ENCODE measurements at places on chromosomes 4 and X. TPM values are rescaled to one million over a fixed set of nuclear protein-coding genes. Genes with fewer than 3 reads are reported as not detected.

ERAS gene
- not detected for total RNA-seq

GRCh38 chr4:128846063-128846462 is 36.6 kb downstream of the JADE1 start:
- H3K27me3 ChIP-seq = no peaks in the 10 kb centered on the region
- DNase-seq = no peak
- H3K36me3 ChIP-seq = peaks cover 71% of the 10 kb centered on the region
- peaks cover 9% of the 10 kb centered on the region for H3K4me1 ChIP-seq
- H3K27ac ChIP-seq = no peak overlapping the region

DNA sequence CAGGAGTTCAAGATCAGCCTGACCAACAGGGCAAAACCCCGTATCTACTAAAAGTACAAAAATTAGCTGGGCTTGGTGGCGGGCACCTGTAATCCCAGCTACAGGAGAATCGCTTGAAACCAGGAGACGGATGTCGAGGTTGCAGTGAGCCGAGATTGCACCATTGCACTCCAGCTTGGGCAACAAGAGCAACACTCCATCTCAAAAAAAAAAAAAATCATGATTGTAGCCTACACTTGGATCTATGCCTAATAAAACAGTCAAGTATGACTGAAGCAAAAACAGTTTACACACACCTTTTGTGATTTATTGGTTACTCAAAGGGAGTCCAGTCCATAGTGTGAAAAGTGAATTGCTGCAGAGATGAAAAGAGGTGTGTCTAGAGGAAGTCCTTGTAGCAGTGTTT is 34.7 kb upstream of the TASL start:
- H3K4me3 ChIP-seq = no peak overlapping the region
- no peaks in the 10 kb centered on the region for H3K4me1 ChIP-seq
- H3K27me3 ChIP-seq = no peaks in the 10 kb centered on the region
- H3K36me3 ChIP-seq = no peaks in the 10 kb centered on the region

GRCh38 chr4:37604461-37604860 is 81.7 kb downstream of the RELL1 start:
- no peak overlapping the region for H3K4me3 ChIP-seq
- no peak overlapping the region for H3K27ac ChIP-seq
- no peak for DNase-seq
- H3K36me3 ChIP-seq = no peaks in the 10 kb centered on the region

GPR50 gene
- total RNA-seq = not detected

DNA sequence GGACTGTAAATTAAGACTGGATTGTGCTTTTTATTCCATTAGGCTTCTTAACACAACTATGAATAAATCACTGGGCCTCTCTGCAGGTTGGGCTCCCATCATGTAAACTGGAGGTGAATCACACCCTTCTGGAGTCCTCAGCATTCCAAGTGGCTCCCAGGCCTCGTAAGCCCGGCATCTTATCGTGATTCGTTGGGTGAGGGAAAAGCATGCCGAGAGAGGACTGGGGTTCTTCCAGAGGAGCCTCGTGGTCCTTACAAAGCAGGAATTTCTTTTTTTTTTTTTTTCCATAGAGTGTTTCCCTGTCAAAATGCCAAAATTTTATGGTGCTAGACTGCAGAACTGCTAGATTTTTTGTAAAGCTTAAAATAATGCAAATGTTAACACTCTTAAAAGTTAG is 20.0 kb downstream of the CLDN22 start:
- no peak overlapping the region for H3K27ac ChIP-seq
- no peak overlapping the region for H3K4me3 ChIP-seq
- H3K4me1 ChIP-seq = no peaks in the 10 kb centered on the region
- no peaks in the 10 kb centered on the region for H3K27me3 ChIP-seq

GRCh38 chr4:121554382-121554781 is 142.4 kb downstream of the ANXA5 start:
- no peak overlapping the region for H3K4me3 ChIP-seq
- no peak for DNase-seq
- H3K27me3 ChIP-seq = no peaks in the 10 kb centered on the region
- no peak overlapping the region for H3K27ac ChIP-seq
- no peaks in the 10 kb centered on the region for H3K36me3 ChIP-seq

GRCh38 chrX:70998411-70999027 is 67.6 kb upstream of the SLC7A3 start:
- no peaks in the 10 kb centered on the region for H3K36me3 ChIP-seq
- no peaks in the 10 kb centered on the region for H3K27me3 ChIP-seq
- no peak for DNase-seq
- H3K27ac ChIP-seq = no peak overlapping the region

DNA sequence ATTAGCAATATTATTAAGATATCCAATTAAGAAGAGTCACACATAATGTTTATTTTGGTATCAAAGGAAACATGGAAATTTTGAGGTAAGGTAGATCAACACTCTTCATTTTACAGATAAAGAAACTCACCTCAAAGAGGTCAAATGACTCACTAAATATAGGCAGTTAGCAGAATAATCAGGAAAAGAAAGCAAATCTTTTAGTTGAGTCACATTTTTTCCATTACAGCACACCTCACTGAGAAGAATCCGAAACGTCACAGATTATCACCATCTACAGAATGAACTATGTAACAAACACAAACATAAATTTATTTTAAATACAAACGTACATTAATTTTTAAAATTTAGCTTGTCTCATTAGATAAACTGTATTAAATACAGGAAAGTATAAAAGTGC is 70.1 kb downstream of the TMEM47 start:
- no peaks in the 10 kb centered on the region for H3K4me1 ChIP-seq
- no peak for DNase-seq
- H3K27ac ChIP-seq = no peak overlapping the region
- H3K36me3 ChIP-seq = no peaks in the 10 kb centered on the region

DNA sequence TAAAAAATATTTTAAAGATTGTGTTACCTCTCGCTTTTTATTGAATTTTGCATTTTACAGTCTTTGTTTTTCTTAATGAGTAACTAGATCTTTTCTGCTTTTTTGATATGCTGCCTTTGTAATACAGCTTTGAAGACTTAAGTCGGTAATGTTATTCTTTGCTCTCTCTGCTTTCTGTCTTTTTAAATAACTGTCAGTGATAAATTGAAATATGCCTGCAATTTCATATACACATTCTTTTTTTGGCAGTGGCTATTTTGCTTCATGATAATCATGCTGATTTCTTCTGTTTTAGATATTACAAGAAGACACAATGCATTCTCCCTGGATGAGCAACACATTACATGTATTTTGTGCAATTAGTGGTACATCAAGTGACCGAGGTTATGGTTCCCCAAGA is 42.0 kb upstream of the IL13RA1 start:
- DNase-seq = no peak
- no peaks in the 10 kb centered on the region for H3K36me3 ChIP-seq
- H3K4me3 ChIP-seq = no peak overlapping the region
- no peaks in the 10 kb centered on the region for H3K4me1 ChIP-seq
- no peak overlapping the region for H3K27ac ChIP-seq

DNA sequence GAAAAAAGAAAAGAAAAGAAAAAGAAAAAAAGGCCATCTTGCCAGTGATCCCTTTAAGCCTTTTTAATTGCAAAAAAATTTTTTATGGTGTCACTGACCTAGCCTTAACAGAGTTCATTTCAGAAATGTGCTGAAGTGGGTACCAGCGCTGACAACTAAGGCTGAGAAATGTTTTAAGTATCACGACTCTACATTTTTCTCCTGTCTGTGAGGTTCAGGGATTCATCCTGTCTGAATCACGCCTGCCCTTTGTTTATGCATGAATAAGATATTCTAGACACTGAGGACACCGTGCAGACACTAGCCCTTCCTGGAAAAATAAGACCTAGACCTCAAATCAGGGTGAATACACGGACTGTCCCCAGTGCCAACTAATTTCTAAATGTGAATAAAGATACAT is 154.4 kb upstream of the NOCT start:
- no peaks in the 10 kb centered on the region for H3K27me3 ChIP-seq
- no peak for DNase-seq
- H3K4me3 ChIP-seq = no peak overlapping the region

BEND2 gene
- total RNA-seq = not detected

DNA sequence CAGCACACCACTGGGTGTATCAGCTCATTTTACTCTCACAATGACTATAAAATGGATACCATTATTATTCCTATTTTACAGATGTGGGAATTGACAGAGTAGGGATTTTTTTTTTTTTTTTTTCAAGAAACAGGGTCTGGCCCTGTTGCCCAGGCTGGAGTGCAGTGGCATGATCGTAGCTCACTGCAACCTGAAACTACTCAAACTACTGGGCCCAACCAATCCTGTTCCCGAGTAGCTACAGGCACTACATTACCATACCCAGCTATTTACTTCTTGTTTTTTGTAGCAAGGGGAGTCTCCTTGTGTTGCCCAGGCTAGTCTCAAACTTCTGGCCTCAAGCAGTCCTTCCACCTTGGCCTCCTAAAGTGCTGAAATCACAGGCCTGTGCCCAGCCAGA is 95.2 kb downstream of the LARP7 start:
- H3K4me1 ChIP-seq = no peaks in the 10 kb centered on the region
- no peak for DNase-seq
- no peaks in the 10 kb centered on the region for H3K27me3 ChIP-seq
- no peaks in the 10 kb centered on the region for H3K36me3 ChIP-seq
- no peak overlapping the region for H3K27ac ChIP-seq

CHRDL1 gene
- total RNA-seq = 95.8 TPM

DNA sequence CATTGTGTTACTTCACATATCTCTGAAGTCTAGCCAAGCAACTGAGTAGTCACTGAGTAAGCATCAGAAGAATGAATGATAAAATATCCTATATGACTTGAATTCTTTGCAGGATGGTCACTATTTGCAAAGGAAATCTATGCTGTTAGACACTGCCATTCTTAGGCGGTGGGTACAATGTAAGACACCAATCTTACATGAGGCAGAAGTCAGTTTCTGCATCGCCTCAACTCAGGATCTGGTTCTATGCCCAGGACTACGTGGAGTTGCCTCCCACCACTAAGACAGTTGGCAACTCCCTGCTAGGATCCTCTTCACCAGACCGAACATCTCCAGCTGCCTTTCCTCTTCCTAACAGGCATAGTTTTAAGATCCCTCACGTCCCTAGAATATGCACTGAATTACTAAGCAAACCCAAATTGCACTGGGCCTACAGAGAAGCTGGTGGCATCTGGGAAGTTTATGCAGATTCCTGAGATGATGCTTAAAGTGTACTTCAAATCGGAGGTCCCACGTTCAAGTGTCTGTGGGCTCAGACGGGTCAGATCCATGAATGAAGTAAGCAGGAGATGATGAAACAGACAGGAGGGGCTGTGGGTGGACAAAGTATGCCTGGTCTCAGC is 45.6 kb downstream of the SEL1L3 start:
- peaks cover 51% of the 10 kb centered on the region for H3K36me3 ChIP-seq
- no peak overlapping the region for H3K4me3 ChIP-seq
- H3K4me1 ChIP-seq = peaks cover 13% of the 10 kb centered on the region
- no peak for DNase-seq
- no peak overlapping the region for H3K27ac ChIP-seq
- no peaks in the 10 kb centered on the region for H3K27me3 ChIP-seq

- DNase-seq = no peak
- peaks cover 3% of the 10 kb centered on the region for H3K4me1 ChIP-seq
- no peaks in the 10 kb centered on the region for H3K36me3 ChIP-seq
- no peak overlapping the region for H3K27ac ChIP-seq
Observed at GRCh38 chrX:115367951-115368350, 78.4 kb downstream of the LUZP4 start.

- no peaks in the 10 kb centered on the region for H3K36me3 ChIP-seq
- no peak for DNase-seq
- H3K27ac ChIP-seq = no peak overlapping the region
- H3K27me3 ChIP-seq = no peaks in the 10 kb centered on the region
Observed at GRCh38 chrX:45274576-45274975, 73.9 kb upstream of the DIPK2B start.

GRCh38 chrX:108640817-108641216 is 95.5 kb downstream of the IRS4 start:
- H3K36me3 ChIP-seq = no peaks in the 10 kb centered on the region
- H3K4me1 ChIP-seq = no peaks in the 10 kb centered on the region
- no peak overlapping the region for H3K27ac ChIP-seq
- H3K4me3 ChIP-seq = no peak overlapping the region
- H3K27me3 ChIP-seq = no peaks in the 10 kb centered on the region

PNMA5 gene
- not detected for total RNA-seq

DNA sequence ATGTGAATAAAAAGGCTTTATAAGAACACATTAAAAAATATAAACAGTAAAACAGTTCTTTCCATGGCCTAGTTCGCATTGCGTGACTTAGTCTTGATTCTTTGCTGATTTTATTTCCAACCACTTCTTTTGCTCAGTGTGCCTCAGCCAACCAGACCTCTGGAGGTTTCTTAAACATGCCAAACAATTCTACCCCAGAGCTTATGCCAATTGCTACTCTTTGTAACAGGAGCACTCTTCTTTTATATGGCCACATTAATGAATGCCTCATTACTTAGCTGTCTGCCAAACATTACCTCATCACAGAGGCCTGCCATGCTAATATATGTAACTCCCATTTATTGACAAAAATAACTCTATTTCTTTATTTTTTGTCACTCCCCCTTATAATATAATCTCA is 202.3 kb downstream of the NDST4 start:
- no peaks in the 10 kb centered on the region for H3K27me3 ChIP-seq
- no peak for DNase-seq
- H3K27ac ChIP-seq = no peak overlapping the region

- no peaks in the 10 kb centered on the region for H3K27me3 ChIP-seq
- H3K4me1 ChIP-seq = no peaks in the 10 kb centered on the region
- H3K4me3 ChIP-seq = no peak overlapping the region
- no peak for DNase-seq
Observed at GRCh38 chrX:40373025-40373424, 207.7 kb upstream of the ATP6AP2 start.

SPANXB1 gene
- not detected for total RNA-seq

GRCh38 chr4:52265781-52266525 is 214.8 kb downstream of the SPATA18 start:
- no peak overlapping the region for H3K4me3 ChIP-seq
- no peak for DNase-seq
- no peak overlapping the region for H3K27ac ChIP-seq
- H3K27me3 ChIP-seq = no peaks in the 10 kb centered on the region

SPON2 gene
- total RNA-seq = 43.9 TPM

GRCh38 chrX:140343226-140343868 is 161.5 kb downstream of the SOX3 start:
- no peak overlapping the region for H3K4me3 ChIP-seq
- H3K27me3 ChIP-seq = no peaks in the 10 kb centered on the region
- DNase-seq = no peak

DNA sequence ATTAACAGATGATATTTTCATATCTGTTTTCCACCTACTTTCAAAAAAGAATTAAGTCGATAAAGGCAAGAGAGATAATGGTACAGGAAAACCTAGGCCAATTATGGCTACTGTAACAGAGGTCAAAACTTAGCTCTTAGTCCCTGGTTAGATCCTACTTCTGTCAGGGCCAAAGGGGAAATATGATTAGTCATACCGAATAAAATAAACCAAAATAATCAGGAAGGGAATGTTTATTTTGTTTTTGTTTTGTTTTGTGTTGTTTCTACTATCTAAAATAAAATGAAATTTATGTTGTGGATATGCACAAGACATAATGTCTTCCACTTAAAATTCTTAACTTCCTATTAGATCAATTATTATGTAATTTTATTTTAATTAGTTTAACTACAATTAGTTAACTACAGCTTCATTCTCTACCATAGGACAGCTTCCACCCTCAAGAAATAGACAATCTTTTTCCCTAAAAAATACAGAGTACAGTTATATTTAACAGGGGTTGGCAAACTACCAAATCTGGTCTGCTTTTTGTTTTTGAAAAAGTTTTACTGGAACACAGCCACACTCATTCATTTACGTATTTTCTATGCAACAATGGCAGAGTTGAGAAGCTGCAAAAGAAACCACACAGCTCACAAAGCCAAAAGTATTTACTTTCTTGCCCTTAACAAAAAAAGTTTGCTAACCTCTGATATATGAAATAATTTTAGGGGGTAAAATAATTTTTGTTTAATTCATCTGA is 25.4 kb downstream of the TMEM47 start:
- H3K27ac ChIP-seq = no peak overlapping the region
- H3K36me3 ChIP-seq = no peaks in the 10 kb centered on the region
- no peaks in the 10 kb centered on the region for H3K4me1 ChIP-seq
- no peaks in the 10 kb centered on the region for H3K27me3 ChIP-seq
- no peak overlapping the region for H3K4me3 ChIP-seq

MAGEB1 gene
- total RNA-seq = not detected

Data from upper lobe of right lung (tissue), 1 donor.